NCI-H1105 treated with DMSO at 0.1 percent for 48 hours (cell line): ENCODE measurements at places on chromosomes 16 and 17.

GRCh38 chr17:77609553-77610517, 348.7 kb upstream of the TNRC6C start:
- no peak for DNase-seq

DNA sequence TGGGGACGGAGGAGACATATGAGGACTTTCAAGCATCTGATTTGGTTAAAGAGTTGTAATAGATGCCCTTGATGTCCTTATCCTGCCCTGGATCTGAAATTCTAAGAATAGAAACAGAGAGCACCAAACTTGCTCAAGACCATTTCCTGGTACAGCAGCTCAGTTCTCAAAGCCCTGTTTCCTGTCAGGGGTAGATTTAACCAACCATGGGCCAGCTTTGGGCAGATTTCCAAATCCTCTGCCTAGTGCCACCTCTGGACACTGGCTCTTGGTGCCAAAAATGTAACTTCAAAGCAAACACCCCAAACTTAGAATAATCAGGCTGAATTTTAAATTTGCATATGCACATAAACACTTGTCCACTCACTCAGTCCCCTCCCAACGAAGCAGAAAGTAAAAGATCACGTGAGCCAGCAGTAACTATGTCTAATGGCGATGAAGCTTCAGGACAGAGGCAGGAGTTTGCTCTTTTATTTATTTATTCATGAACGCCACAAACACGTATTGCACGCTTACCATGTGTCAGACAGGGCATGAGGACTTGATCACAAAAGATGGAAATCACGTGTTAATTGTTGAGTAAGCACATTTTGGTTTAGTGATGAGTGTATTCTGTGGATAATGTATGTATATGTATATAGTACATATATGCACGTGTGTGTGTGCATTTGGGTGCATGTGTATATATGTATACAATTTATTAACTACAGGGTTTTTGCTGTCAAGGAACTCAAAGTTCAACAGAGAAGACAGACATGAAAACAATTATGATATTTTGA, 23.1 kb upstream of the SDK2 start:
- DNase-seq, result no peak

DNA sequence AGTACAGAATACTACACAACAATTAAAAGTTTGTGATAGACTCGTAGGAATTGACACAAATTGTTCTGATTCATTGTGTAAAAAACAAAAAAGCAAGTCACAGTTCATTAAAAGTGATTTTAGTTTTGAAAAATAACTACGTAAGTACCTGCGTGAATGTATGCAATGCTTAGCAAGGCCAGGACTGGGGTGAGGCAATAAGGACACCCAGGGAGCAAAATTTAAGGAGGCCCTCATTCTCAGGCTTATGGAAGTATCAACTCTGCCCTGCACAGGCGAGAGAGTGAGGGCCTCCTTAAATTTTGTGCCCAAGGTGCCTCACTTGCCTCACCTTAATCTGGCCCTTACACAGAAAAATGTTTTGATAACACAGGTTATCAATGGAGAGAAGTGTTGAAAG, 31.4 kb downstream of the NOG start:
- DNase-seq, result no peak

- peak; percentile 96 for DNase-seq
These were observed 51.3 kb downstream of the FTO start for GRCh38 chr16:53755026-53755910.

- no peak for DNase-seq
These were observed 13.0 kb downstream of the GUCY2D start for GRCh38 chr17:8015236-8015956.

- no peak for DNase-seq
These were observed 5.9 kb upstream of the SLC13A2 start for GRCh38 chr17:28467456-28468025.

DNA sequence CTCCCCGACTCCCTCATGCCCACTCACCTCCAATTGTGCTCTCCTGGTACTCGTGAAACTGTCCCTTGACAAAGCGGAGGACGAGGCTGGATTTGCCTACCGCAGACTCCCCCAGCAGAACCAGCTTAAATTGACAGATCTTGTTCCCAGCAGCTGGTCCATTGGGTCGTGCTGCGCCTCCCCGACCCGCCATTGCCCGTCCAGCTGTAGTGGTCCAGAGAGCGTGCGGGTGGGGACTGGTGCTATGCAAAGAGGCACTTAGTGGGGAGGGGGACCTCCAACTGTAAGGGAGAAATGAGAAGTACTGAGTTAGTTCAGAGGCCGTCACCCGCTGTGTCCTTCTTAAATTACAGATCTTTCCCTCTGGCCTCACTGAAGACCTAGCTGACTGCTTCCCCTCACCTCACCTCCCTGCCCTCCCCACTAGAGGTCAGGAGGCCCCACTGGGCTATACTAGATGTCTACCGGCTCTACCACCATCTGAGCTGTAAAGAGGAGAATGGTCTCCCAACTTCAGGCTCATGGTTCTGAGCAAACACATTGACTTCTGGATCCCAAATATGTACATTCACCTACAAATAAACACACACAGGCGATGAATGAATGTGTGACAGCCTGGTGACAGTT, 7.8 kb downstream of the HSPB9 start:
- no peak for DNase-seq

DNA sequence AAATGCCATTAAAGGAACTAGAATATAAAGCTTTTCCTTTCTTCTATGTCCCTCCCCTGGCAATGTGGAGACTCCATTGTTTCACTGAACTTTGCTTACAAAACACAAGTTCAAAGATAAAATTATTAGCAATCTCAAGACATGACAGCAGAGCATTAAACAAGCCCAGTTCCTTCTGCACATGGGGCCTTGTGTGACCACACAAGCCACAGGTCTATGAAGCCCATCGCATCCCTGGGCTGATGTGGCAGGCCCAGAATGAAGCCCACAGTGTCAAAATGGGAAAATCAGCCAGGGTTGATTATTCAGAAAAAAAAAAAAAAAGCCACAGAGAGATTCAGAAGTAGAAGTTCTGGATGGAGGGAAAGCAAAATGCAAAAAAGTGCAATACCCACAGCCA, 12.9 kb upstream of the SLC39A11 start:
- DNase-seq, result no peak

GRCh38 chr17:40824015-40824832, 1.8 kb upstream of the KRT10 start:
- DNase-seq, result no peak
